ENCODE measurements at places on chromosomes 6 and 20.

DNA sequence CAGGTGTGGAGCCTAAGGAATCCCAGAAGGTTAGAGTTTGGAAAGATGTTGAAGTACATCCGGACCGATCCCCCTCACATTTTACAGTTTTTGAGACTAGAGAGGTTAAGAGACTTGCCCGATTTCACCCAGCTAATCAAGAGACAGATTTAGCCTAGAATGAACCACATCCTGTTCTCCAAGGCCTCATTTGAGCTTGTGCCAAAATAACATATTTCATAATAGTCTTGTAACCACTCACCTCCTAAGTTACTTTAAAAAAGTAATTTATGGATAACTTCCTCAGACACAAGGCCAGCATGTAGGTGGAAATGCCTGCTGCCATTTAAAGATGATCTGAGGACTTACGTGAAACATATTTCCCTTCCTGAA is 39.8 kb upstream of the ARHGAP18 start:
- DNase-seq = no peak

- DNase-seq = no peak
These were observed 288.2 kb downstream of the QKI start for GRCh38 chr6:163702736-163703135.

DNA sequence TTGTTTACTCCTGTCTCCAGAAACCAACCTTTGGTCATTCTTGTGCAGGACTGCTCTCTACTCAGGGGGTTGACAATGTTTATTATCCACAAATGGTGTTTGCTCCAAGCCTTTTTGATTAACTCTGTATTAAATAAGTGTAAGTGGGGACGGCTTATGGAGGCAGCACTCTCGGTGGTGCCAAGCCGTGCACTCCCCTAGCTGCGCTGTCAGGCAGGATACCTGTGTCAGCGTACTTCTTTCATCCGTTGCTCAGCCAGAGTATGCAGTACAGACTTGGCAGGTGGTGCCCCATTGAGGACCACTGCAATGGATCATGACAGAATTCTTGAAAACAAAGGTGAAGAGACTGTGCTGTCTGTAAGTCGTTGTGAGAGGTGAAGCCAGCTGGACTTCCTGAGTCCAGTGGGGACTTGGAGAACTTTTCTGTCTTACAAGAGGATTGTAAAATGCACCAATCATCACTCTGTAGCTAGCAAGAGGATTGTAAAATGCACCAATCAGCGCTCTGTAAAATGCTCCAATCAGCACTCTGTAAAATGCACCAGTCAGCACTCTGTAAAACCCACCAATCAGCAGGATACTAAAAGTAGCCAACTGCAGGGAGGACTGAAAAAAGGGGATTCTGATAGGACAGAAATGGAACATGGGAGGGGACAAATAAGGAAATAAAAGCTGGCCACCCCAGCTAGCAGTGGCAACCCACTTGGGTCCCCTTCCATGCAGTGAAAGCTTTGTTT is 480.0 kb downstream of the MEI4 start:
- DNase-seq = no peak

DNA sequence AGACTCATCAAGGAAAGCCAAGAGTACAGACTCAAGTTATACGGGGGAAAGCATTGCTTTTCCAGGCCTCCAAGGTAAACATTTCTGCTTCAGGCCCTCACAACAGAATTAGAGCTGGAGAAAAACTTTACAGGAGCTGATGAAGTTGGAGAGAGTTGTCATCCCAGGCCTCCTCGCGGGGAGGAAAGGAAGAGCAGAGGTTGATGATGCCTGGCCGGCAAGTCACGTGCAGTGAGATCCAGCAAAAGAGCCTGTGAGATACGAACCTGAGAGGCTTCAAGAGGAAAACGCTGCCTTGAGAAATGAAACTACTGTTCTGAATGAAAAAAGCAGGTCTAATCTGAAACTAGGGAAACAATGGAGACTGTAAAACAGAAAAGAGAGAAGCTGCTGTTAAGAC is 122.9 kb downstream of the FAM120B start:
- DNase-seq = no peak

GRCh38 chr6:2782825-2783187 is 17.6 kb downstream of the WRNIP1 start:
- DNase-seq = no peak

GRCh38 chr6:19873031-19873430 is 35.9 kb downstream of the ID4 start:
- DNase-seq = no peak

GRCh38 chr6:22467645-22468044 is 101.7 kb upstream of the HDGFL1 start:
- DNase-seq = no peak

DNA sequence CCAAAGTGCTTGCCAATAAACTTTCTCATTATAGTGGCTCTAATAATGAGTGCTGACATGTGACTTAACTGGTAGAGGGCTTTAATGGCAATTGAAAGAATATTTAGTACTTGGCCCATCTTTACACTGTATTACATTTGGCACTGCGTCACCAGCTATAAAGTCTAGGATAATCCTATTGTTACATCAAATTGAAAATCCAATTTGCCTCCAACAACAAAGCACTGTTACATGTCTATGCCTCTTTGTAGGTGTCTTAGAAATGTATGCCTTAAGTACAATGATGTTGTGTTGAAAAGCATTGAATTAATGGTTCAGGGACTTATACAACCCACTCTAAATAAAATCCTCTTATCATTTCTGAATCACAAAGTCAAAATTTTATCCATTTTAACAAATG is 420.4 kb upstream of the JAG1 start:
- DNase-seq = no peak

- no peak for DNase-seq
These were observed 122.5 kb downstream of the HIVEP1 start for GRCh38 chr6:12134581-12134980.

DNA sequence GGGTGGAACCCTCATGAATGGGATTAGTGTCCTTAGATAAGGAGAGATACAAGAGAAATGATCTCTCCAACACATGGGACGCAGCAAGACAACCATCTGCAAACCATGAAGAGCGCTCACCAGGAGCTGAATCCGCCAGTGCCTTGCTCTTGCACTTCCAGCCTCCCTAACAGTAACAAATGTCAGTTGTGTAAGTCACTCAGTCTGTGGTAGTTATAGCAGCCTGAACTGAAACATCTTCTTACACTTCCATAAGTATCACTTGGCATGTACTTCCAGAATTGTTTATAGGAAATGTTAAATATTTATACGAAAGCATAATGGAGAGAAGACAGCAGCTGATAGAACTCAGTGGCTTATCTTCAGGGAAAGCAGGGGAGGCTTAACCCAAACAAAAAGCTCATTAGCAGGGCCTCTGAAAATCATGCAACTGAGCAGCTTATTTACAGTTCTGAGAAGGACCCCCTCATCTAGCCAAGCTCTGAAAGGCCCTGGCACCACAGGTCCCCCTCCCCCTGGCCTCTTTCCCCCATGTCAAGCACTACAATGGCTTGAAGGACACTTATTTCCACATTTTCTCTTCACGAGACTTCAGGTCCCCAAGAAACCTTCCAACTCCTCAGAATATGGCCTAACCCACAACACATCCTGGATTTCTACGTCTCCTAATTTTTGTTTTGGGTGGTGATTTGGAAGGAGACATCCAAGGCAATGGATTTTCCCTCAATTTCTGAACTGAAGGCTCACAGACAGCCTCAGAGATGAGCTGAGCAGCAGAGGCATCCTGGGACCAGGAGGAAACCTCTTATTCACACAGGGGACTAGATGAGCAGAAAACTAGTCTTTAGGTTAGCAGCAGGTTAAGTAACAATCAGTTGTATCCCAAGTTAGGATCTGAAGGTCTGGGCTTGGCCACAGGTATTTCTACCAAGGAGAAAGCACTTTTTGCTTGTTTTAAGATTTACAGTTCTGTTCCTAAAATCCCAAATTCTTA is 49.1 kb downstream of the GCLC start:
- DNase-seq = no peak

DNA sequence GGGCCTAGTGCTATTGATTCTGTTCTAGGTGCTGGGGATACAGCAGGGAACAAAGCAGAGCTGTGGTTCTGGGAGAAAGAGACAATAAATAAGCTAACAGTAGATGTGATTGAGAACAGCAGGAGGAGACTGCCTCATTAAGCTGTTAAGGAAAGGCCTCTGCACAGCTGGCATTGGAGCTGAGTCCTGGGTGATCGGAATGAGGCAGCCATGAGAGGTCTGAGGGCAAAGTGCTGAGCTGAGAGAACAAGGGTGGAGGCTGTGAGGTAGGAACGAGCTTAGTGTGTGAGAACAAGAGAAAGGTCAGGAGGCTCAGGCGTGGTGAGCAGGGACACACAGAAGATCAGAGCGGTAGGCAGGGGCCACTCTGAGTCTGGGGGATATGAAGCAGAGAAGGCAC is 18.3 kb downstream of the DDX27 start:
- no peak for DNase-seq

DNA sequence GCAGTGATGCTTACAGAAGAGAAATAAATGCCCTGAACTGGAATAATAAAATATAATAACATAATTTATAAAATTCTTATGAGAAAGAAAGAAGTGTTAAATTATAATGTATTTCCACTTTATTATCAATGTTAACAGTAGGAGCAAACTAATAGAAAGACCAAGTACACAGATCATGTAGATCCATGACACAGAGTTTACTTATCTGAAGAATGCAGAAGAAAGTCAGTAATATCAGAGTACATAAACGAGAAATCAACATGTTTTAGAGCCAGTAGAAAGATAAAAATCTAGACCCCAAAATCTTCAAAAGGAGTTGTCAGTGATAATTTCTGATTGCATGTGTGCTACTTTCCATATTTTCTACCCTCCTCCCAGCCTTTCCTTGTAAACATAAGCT is 334.8 kb upstream of the MANEA start:
- no peak for DNase-seq

DNA sequence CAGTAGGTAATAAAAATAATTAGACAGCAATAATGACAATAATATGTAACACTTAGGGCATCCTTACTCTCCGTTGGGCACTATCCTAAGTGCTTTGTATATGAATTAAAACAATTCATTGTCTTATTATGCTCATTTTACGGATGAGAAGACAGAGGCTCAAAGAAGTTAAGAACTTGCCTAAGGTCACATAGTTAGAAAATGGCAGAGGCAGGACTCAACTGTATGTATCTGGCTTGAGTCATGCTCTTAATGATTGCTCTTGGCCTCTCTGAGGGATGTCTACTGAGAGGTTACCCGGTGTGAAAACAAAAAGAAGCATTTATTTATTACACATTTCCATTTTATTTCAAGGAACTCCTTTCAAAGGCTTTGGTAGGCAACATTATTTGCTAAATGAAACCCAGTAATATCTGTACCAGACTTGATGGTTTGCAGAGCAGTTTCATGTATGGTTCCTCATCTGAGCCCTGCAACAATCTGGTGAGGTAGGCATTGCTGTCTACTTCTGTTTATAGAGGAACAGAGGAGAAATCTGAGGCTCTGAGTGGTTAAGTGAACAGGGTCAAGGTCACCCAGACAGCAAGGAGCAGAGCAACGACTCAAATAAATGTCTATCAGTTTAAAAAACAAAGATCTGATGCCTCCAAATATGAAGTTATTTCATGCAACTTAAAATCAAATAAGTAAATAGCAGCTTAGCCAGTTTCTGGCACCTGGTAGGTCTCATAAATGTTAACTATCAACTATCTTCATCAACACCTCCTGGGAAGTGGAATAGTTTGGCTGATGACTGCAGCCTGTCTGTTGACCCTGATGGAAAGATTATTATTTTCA is 4.2 kb upstream of the PARD6B start:
- DNase-seq = no peak

- DNase-seq = no peak
These were observed 33.8 kb upstream of the CTAGE9 start for GRCh38 chr6:131744432-131745287.

- DNase-seq = no peak
These were observed 161.9 kb downstream of the TAF4 start for GRCh38 chr20:61903575-61904340.

DNA sequence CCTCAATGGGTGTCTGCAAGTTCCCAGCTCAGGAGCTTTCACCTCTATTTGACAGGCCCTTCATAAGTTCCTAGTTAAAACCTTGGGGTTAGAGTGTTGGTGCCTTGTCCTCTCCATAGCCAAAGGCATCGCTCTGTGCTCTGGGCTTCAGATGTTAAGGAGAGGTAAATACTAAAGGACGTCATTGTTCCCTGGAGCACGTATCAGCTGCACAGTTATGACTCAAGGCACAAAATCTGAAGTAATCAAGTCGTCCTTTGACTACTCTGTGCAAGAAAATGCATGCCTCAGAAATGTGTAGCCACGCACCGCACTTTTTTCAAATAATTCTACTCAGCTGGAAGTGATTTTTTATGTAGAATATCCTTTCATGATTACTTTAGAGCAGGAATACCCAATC is 240.8 kb upstream of the QKI start:
- DNase-seq = no peak

- no peak for DNase-seq
These were observed 646.5 kb downstream of the TENT5A start for GRCh38 chr6:81105998-81106397.

- no peak for DNase-seq
These were observed 141.6 kb upstream of the KCNK16 start for GRCh38 chr6:39464067-39464466.

GRCh38 chr6:467671-468082 is 76.1 kb downstream of the IRF4 start:
- no peak for DNase-seq

GRCh38 chr6:7725849-7726415 is at the start of gene BMP6:
TSS of gene BMP6 (plus strand) at chr6:7726099. CDS start at chr6:7726956, 857 bp downstream.
- no peak for DNase-seq

GRCh38 chr6:63689421-63689820 is 53.8 kb downstream of the PHF3 start:
- DNase-seq = no peak

DNA sequence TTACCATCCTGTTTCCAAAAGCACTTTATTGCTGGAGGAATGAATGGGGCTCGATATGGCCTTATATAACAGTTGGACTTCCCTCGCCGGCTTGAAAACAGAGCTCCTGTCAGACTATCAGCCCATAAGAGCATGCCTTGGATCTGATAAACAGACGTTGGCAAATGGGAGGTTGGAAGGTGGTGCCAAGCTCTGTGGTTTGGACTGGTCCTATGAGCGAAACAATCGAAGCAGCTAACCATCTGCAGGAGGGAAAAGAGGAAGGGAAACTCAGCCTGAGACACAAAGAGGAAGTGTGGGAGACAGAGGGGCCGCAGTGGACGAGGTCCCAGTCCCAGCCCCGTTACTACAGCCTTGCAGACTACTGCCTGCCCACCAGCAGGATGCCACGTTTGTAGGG is 92.9 kb downstream of the TFAP2C start:
- DNase-seq = no peak

- DNase-seq = no peak
These were observed 260.0 kb downstream of the TMEM242 start for GRCh38 chr6:157063176-157063905.

- DNase-seq = no peak
These were observed 569.0 kb downstream of the KIF16B start for GRCh38 chr20:16004108-16004854.

- DNase-seq = no peak
These were observed 7.5 kb downstream of the BEND3 start for GRCh38 chr6:107107791-107108190.

- peak; percentile 48 for DNase-seq
These were observed 43.8 kb downstream of the MDFI start for GRCh38 chr6:41682056-41682477.

GRCh38 chr6:53496797-53497375 is 48.0 kb downstream of the GCLC start:
- DNase-seq = no peak

- DNase-seq = no peak
These were observed 1.4 kb downstream of the ZSCAN9 start for GRCh38 chr6:28226460-28226859.

Measured in glomerular endothelial cell (primary cell).